Right cardiac atrium (tissue), 5 donors: ENCODE measurements at places on chromosomes 3 and 15.

DNA sequence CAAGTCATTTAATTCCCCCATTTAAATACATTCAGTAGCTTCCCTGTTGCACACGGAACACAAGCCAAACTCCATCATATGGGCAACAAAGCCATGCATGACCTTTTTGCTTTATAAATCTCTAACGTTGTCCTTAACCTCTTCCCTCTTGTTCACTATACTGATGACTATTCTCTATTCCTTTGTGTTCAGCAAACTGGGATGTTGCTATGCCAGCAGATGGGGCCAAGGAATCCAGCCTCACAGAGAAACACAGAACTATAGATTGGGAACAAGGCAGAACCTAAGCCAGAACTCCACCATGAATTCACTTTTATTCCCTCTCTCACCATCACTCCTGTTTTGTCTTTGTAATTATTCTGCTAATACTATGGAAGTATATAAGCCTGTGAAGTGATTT, 398.4 kb downstream of the TUSC7 start:
- DNase-seq: no peak

GRCh38 chr3:96022676-96023075, 791.7 kb upstream of the EPHA6 start:
- DNase-seq: no peak

DNA sequence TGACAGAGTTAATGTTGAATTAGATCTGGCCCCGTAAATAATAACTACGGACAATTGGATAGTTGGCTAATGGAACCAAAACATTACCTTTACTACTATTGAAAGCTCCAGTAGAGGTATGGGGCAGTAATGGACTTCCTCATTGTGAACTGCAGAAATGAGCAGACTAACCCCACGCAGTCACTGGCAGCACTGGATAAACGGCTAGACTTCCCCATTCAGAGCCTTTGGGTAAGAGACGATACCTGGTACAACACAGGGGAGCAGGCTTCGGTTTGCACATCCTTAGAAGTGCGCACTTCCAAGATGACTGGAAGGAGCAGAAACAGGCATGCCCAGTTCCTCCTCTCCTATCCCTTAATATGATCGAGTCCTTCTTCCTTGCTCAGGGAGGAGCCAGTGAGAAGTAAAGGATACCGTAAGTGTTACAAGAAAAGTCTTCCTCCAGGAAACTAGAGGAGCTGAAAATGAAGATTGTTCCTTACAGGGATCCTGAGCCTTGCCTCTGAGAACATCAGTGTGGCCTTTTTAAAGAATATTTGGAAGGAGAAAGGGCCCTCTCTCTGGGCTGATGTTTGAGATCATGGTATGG, 100.5 kb upstream of the NECTIN3 start:
- no peak for DNase-seq

GRCh38 chr3:55190331-55190730, 262.5 kb upstream of the LRTM1 start:
- DNase-seq: no peak

DNA sequence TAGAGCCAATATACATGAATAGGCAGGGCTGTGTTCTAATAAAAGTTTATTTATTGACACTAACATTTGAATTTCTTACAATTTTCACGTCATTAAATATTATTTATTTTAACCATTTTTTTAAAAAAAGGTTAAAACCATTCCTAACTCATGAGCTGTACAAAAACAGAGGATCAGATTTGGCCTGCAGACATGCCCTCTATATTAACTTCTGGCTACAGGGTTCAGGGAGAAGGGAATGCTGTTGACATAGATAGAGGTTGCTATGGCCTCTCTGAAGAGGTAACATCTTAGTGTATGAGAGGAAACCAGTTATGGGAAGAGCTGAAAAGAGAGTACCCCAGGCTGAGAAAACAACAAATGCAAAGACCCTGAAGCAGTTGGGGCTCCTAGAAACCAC, 19.1 kb upstream of the RAP2B start:
- no peak for DNase-seq

DNA sequence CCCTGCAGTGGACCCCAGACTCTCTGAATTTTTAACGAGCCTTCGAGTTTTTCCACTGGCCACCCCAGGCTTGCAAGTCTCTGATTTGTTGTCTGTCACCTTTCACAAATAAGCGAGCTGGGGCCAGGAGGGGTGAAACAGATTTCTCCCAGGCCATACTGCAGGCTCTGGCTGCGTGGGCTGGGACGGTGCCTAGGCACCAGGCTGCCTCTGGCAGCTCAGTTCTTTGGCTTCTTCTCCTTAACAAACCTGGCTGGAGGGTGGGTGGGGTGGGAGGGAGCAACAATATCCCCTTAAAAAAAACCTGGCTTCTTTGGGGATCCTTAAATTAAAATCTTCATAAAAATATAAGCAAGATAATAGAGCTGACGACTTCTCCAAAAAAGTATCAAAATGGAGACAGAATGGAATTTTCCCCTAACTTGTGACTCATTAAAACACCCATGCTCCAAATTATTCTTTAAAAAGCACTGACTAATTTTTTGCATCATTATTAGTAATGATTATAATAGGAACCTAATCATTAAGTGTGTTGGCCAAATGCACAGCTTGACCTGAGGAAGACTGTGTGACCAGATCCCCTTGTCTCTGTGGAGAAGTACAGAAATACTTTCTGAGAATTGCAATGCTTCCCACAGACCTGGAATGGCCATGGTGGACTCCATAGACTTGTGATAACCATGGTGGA, 84.1 kb downstream of the SNRK start:
- DNase-seq: no peak

DNA sequence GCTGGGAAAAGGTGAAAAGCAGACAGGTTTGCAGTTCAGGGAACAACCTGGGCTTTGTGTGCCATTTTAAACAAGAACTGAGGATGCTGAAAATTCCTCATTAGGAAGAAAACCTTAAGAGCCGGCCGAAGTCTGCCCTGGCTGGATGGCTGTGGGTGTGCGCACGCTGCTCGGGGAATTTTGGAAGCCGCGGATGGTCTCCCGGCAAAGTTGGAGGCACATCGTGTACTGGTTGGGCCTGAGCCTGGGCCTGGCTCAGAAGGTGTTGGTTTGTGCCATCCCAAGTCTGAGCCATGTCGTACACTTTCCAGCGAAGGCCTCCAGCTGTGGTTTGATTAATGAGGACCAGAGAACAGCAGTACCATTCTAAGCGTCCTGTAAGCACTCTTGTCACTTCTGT, 188.2 kb downstream of the ATP10A start:
- DNase-seq: peak; percentile 77

DNA sequence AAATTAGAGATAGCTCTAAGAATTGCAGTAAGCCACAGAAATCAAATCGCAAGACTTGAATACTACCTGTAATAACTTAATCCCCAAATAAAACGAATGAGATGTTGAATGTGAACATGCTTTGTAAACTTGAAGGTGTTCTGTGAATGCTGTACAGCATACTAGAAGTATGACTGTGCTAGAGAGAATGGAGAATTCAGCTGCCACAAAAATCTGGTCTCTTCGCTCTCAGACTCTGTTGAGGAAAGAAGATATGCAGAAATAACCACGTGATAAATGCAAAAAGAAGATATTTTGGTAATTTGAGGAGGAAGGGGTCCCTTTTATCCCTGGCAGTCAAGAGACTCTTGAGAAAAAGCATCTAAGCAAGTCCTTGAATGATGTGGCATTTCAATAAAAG, 37.3 kb downstream of the ZBTB38 start:
- no peak for DNase-seq

- no peak for DNase-seq
Observed at GRCh38 chr15:89126009-89126408, 37.8 kb downstream of the ABHD2 start.

GRCh38 chr15:58311556-58311955, 120.2 kb upstream of the LIPC start:
- no peak for DNase-seq

- DNase-seq: no peak
Observed at GRCh38 chr3:4693620-4694019, 200.5 kb downstream of the ITPR1 start.

DNA sequence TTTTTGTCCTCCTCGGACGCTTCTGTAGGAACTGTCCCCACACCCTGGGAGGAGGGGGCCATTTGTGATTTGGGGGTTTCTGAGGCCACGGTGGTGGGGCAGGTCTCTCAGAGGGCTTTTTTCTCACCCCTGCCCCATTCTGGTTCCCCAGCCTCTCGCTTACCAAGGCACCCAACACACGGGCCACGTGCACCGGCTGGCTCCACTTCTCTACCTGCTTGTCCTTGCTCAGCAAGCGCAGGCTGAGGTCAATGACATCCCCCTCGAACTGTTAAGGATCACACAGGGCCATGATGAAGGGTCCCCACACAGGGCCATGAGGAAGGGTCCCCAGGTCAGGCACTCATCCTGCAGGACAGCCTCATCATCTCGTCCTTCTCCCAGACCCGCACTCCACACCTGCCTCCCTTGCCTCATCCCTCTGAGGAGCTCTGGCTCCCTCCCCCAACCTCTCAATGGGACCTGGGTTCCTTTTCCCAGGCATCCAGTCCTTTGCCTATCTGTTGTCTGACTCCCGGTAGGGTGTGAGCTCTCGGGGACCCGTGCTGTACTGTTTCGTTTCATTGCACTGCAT, 10.6 kb downstream of the EPB42 start:
- DNase-seq: no peak

DNA sequence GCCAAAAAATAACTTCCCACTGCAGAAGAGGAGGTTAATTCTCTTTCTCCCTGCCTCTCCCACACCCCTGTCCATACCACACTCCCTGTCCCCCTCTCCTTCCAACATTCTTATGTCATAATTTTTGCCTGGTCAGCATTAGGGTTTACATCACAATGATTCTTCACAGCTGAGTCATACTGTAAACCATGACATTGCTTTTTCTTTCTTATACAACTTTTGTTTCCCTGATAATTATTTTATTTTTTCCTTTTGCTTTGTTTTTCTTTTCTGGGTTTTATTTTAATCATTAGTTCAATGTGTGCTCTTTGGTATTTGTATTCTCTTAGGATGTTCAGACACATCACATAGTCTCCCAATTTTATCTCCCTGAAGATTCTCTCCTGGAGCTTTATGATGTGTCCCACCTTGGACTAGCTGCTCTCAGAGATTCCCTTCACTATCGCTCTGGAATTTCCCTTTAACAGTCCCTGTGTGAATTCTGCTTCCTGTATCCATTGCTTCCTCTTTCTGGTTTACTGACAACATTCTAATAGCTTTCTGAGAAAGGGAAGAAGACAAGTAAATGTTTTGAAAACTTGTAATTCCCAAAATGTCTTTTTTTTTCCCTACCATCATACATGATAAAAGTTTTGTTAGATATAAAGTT, 70.7 kb downstream of the SOX2 start:
- no peak for DNase-seq

- DNase-seq: peak; percentile 60
Observed at GRCh38 chr3:184315871-184316661, 1.7 kb downstream of the EIF4G1 start.
